ENCODE measurements at places on chromosomes 7 and 10.

- DNase-seq: no peak
These were observed 24.8 kb downstream of the ADCY1 start for GRCh38 chr7:45598886-45599520.

- no peak for DNase-seq
These were observed 3.7 kb upstream of the FZD9 start for GRCh38 chr7:73429622-73430505.

DNA sequence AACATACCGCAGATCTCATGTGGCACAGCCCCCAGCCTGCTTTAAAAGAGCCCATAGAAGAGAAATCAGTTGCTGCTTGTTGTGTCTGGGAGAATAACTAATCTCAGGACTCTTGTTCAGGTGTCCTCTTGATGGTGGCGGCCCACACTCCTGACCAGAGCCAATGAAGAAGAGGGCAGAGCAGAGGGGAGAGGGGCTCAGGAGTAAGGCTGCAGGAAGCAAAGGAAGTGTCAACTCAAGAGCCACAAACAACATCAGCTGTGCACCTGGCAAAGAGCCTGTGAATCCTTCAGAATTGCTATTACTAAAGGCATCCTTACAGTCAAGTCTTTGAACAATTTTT, 59.8 kb upstream of the PTN start:
- no peak for DNase-seq

GRCh38 chr10:9853405-9854355, 1164.0 kb upstream of the CELF2 start:
- no peak for DNase-seq

GRCh38 chr7:27602766-27603165, 59.9 kb downstream of the HIBADH start:
- DNase-seq: no peak

GRCh38 chr10:21130683-21131442, 233.8 kb upstream of the NEBL start:
- no peak for DNase-seq

GRCh38 chr7:137343281-137343841, at the start of gene PTN:
PTN (minus strand) TSS chr7:137343733; CDS start chr7:137254973, 88,760 bp downstream.
- DNase-seq: peak; percentile 49

DNA sequence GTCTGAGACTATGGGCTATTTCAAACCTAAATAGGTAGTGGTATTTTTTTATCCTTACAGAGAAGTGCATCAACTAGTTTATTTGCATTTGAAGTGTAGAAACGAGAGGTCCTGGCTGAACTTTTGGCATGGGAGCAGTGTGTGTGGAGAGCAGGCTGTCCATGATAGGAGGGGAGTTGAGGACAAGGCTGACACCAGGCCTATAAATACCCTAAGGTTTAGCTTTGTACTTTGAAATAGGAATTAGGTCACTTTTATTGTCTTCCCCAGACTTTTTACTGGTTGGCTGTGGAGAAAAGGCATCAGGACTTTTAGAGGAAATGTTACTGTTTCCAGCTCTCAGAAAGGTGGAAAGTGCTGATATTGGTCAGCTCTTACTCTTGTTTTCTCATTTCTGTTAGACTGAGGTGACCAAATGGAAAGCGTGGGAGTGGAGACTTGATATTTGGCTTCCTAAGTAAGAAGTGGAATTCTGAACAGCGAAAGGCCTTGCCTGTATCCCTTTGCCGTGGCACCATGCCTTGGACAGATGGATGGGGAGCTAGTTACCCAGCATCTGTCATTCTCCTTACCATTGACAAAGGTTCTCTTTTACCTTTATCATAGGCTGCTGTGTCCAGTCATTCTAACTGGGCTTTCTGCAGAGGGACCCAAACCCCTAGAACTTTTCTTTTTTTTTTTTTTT, 46.0 kb downstream of the GBF1 start:
- DNase-seq: peak; percentile 44

- no peak for DNase-seq
These were observed 62.6 kb upstream of the MTPN start for GRCh38 chr7:136039577-136040345.

GRCh38 chr7:113659416-113659815, 259.4 kb downstream of the PPP1R3A start:
- DNase-seq: no peak

DNA sequence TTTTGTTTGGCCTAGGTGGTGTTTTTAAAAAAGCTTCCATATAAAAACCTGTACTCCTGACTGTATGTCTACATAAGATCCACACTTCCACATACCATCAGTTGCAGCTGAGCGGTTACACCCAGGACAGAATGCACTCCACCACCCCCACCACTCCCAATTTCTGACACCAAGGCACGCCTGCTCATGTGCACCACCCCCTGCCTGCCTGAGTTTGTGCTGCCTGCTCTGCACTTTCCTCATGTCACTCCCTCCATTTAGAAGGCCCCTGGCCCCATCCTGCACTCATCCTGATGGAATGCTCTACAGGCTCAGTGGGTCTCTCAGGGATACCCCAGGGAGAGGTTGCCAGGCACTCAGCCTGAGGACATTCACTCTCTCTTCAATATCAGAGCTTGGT, 6.5 kb downstream of the VPS41 start:
- no peak for DNase-seq

Data from left cardiac atrium (tissue), 4 donors.